ENCODE measurements at places on chromosomes 6 and 20. TPM values are rescaled to one million over a fixed set of nuclear protein-coding genes. Genes with fewer than 3 reads are reported as not detected.

The FAM162B gene
- total RNA-seq = not detected

GRCh38 chr6:82270881-82271635 lies 23.5 kb upstream of the IBTK start:
- peak; percentile 64 for DNase-seq

GRCh38 chr6:23969344-23969743 lies 156.7 kb upstream of the NRSN1 start:
- DNase-seq = no peak

DNA sequence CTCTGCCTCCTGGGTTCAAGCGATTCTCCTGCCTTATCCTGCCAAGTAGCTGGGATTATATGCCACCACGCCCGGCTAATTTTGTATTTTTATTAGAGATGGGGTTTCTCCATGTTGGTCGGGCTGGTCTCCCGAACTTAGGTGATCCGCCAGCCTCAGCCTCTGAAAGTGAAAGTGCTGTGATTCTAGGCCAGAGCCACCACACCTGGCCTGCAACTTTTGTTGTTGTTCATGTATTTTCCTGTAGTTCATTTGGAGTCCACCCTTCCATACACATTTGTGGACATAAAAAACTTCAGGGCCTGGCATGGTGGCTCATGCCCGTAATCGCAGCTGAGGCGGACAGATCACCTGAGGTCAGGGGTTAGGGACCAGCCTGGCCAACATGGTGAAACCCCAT lies 14.5 kb downstream of the HSPA1B start:
- DNase-seq = no peak

DNA sequence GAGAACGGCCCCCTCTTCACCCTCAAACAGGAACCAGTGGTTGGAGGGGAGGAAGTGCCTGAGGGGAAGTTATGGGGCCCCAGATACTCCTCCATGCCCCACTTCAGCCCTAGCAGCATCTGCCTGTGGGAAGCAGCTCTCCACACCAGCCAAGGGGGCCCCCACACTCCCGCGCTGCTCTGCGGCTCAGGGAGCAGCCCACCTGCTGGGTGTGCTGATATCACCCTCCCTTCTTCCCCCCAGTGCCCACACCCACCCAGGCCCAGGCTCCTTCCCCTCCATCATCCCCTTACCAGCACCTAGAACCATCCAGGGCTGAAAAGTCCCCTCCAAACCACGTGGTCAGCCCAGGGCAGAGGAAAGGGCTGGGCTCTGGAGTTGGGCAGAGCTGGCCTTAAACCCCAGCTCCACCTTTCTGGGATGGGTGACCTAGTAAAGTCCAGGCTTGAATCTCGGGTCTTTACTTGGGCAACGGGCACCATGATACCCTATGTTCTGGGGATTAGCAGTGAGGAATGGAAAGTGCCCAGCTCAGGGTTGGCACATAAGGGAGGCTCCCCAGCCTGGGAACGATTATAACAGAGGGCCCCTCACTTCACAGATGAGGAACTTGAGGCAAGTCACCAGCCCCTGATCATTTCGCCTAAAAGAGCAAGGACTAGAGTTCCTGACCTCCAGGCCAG lies 663 bp downstream of the LST1 start:
- no peak for DNase-seq

All from GM23248 (cell line).